ENCODE measurements at places on chromosomes 2 and 18.

- no peak for DNase-seq
Measured at GRCh38 chr18:8807488-8807805, 102.1 kb downstream of the MTCL1 start.

GRCh38 chr2:32960647-32961403, 14.1 kb downstream of the LTBP1 start:
- DNase-seq: no peak

GRCh38 chr2:64300066-64300465, 153.9 kb upstream of the LGALSL start:
- no peak for DNase-seq

DNA sequence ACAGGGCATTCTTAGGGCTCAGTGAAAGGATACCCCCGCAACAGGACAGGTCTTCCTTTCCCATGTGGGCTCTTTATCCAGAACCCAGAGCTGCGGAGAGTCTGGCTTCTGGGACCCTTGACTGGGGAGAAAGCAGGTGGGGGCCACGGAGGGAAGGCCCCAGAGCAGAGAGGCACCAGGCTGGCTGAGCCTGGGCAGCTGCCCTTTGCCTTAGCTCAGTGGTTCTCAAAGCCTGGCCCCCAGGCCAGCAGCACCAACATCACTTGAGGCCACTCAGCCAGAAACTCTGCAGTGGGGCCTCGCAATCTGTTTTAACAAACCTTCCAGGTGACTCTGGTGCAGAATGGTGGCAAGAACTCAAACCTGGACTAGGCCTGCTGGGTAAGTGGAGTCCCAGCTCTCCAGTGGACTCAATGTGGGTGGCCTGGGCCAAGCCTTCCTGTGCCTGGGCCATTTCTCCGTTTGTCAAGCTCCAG, 1.6 kb upstream of the TMEM37 start:
- no peak for DNase-seq

- no peak for DNase-seq
Measured at GRCh38 chr2:133360882-133361281, 207.4 kb downstream of the NCKAP5 start.

DNA sequence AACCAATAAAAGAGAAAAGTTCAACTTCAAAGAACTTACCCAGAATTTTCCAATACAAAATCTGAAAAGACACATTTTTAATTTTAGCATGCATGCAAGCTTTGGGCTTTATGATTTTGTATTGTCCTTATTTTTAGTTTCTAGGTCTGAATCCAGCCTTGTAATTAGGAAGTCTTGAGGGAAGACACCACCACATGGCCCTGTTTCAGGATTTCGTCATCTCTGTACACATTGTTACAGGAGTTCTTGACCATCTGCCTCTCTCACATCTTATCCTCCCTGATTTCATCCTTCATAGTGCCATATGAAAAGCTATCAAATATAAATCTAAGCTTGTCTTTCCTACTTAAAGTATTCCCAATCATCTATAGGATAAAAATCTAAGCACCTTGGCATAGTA, 176.1 kb downstream of the TXNL1 start:
- DNase-seq: no peak

- peak; percentile 75 for DNase-seq
Measured at GRCh38 chr18:70415823-70416488, 127.1 kb downstream of the SOCS6 start.

GRCh38 chr18:7678801-7679200, 111.7 kb downstream of the PTPRM start:
- no peak for DNase-seq

- no peak for DNase-seq
Measured at GRCh38 chr18:32909798-32910561, 137.2 kb upstream of the KLHL14 start.

GRCh38 chr18:8899000-8899399, 193.6 kb downstream of the MTCL1 start:
- DNase-seq: no peak

DNA sequence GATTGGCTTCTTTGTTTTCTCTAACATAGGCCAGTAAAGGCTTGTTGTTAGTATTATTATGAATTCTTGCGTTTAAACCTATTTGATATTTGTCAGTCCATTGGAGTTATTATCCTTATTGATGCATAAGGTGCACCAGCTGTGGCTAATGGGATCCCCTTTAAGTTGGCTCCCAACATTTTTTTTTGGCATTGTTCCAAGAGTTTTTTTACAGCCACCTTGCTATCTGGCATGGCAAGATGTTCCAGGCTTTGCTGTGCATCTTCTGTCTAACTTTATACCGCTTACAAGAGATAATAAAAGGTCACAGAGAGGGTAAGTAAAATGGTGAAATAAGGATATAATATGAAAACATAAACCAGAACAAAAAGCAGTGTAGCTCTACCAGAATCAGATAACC, 157.5 kb upstream of the TACR1 start:
- DNase-seq: no peak

- DNase-seq: no peak
Measured at GRCh38 chr2:189659734-189660133, 1.5 kb upstream of the ASNSD1 start.

GRCh38 chr18:44920441-44920840, 239.8 kb downstream of the SETBP1 start:
- DNase-seq: no peak

GRCh38 chr2:100568989-100569388, 6.2 kb downstream of the PDCL3 start:
- no peak for DNase-seq

DNA sequence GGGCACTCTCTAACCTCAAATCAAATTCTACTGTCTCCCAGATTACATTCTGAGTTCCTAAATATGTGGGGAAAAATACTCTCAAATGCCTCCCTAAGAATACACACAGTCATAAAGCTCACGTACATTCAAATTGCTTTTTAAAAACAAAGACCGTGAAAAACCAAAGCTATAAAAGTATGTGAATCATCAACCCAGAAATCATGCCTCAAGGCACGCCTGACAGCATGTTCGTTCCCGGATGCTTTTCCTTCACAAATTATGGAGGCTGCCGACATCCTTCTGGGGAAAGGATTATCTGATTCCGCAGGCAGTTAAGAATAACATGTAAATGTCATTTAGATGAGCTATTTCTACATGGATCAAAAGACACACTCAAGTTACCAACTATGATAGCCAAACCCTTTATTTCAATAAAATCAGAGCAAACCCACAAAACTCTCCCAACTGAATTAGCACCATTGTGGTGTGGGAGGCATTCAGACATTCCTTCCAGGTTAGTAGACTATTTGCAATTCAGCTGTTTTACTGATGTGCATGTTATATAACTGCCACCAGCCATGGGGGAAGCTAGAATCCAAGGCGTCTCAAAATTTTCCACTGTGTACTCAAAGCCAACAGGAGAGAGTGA, 398.2 kb upstream of the TRIB2 start:
- DNase-seq: no peak

GRCh38 chr2:140975237-140975636, 1155.6 kb downstream of the LRP1B start:
- no peak for DNase-seq

GRCh38 chr2:79887747-79888374, 375.0 kb downstream of the CTNNA2 start:
- no peak for DNase-seq

- no peak for DNase-seq
Measured at GRCh38 chr18:37582261-37582660, 16.7 kb upstream of the CELF4 start.

- peak; percentile 25 for DNase-seq
Measured at GRCh38 chr2:205858881-205859441, 176.7 kb downstream of the NRP2 start.

- DNase-seq: no peak
Measured at GRCh38 chr18:12391487-12392165, 14.6 kb upstream of the AFG3L2 start.

DNA sequence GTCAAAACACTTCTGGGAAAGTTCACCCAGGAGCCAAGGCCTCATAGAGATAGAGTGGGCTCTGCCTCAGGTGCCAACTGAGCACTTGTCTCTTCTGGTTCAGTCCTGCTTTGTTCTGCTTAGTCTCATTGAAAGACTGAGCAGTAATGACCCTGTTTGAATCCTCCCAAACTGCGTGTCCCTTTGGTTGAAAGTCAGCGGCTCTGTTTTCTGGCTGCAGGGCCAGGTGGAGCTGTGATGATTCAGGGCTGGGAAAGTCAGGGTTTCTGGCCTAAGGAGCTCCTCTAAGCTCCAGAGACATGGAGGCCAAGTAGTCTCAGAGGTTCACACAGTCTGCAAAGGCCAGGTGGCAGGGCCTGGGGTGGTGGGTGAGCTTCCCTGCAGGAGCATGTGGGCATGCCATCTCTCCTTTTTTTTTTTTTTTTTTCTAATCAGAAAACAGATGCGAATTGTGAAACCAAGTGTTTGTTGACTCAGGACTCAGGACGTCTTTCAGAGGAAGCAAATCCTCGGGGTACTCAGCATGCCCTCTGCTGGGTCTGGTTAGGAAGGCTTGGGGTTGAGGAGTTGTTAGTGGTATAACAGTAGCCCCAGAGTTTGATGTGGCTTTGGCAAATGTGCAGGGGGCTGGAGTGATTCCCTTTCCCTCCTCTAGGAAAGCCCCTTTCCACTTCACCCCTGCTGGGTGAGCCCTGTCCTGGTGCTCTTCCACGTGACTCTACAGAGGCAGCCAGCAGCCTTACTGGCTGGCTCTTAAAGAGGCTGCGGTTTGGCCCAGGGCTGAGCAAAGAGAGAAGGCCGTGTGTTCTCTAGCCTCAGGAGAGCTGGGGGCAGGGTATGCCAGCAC, 38.3 kb downstream of the TMEM17 start:
- DNase-seq: peak; percentile 25

DNA sequence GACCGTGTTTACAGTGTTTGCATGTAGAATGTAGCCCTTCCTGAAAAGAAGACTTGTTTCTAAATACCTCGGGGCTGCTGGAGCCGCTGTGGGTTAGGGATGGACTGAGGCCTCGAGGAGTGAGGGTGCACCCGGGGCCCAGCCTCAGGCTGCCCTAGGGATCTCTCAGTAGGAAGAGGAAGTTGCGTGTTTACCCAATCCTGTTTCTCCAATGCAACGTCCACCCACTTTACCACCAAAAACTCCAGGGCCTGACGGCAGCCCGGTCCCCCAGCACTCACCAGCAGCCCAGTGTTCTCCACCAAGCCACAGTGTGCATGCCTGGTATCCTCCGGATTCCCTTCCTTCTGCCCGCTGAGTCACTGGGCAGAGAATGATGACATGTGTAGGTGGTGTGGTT, 255.8 kb downstream of the GLI2 start:
- no peak for DNase-seq

DNA sequence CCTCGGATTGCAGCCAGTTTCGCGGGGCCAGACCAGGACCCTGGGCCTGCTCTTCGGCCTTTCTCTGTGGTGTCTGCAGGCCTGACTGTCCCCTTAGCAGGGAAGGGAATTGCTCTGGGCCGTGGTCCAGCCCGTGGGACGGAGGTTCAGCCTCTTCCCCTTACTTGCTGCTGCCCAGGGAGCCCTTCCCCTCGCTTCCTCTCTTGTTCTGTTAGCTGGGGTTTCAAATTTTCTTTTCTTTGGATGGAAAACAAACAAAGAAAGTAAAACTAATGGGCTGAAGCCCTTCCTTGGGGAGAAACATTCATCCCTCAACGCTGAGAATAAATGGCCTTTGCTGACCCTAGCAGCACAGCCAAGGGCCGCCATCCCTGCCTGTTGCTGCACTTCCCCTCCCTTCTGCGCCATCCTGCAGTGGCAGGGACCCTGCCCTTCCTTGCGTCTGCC, 52.4 kb downstream of the ASAP2 start:
- no peak for DNase-seq

DNA sequence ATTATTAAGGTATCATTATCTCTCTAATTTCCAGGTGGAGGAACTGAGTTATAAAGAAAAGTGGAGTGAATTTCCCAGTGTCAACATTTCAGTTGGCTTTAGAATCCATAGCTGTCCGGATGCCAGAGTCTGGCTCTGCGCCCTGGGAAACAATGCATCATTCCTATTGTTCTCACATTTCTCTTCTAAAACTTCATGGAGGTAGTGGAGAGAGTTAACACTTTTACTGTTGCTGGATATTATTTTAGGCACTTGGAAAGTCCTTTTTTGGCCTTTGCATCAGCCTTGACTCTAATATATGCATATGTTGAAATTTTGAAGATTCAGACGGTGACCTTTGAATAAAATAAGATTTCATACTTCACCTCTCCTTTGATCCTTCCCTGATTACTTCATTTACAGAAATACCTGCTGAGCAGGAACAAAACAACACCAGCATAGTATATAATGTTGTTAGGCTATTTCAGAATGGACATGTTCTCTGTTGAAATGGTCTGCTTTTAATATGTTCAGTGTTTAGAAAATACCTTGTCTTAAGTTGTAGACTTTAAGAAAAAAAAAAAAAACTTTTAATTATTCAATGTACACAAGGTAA, 148.8 kb downstream of the EPHA4 start:
- no peak for DNase-seq

DNA sequence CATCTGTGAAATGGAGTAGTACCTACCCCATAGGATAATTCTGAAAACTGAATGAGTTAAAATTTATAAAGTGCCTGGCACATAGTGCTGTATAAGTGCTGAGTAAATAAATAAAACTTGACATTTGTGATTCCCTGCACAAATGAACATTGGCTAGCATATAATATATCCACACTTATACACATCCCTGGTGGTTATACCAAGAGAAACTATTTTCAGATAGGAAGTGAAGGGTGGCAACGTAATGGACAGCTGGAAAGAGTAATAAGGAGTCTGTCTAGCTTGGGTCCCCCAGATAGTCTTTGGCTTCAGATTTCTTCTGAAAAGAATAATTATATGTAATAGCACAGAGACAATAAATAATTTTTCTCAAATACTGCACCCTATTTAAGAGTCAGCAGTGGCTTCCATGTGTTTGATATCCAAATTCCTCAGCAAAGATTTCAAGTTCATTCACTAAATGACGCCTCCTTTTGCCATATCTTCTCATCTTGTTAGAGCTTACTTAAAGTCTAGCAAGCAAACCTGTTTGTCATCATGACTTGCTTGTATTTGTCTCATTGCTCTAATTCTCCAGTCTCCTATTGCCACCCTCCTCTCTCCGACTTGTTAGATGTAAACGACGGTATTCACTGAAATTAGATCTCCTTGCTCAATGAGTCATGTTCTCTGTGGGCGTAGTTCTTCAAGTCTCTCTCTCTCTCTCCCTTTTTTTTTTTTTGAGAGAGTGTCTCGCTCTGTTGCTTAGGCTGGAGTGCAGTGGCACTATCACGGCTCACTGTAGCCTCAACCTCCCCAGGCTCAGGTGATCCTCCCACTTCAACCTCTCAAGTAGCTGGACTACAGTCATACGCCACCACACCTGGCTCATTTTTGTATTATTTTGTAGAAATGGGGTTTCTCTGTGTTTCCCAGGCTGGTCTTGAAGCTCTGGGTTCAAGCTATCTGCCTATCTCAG, 8.7 kb upstream of the ADGRF3 start:
- peak; percentile 11 for DNase-seq

DNA sequence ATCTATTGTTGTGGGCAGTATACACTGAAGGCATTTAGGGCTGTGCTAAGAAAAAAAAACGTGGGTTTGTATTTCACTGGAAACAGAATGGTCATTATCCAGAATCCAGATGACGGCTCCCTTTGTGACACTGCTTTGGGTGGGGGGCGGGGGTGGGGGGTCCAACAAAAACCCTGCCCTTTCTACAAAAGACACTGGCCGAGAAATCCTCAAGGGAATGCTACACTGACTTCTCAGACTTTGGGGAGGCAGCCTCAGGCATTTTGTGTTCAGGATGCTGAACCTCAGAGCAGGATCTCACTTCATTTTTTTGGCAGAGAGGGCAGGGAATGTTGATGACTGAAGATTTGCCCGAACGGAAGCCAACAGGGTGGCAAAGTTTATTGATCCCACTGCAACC, 417.1 kb downstream of the HRH4 start:
- DNase-seq: no peak

All from NCI-H187 (cell line).